Amygdala (tissue), 56 donors: ENCODE measurements at places on chromosomes 16 and 17.

- no peak for DNase-seq
Observed at GRCh38 chr16:9429646-9430330, 338.3 kb downstream of the HAPSTR1 start.

DNA sequence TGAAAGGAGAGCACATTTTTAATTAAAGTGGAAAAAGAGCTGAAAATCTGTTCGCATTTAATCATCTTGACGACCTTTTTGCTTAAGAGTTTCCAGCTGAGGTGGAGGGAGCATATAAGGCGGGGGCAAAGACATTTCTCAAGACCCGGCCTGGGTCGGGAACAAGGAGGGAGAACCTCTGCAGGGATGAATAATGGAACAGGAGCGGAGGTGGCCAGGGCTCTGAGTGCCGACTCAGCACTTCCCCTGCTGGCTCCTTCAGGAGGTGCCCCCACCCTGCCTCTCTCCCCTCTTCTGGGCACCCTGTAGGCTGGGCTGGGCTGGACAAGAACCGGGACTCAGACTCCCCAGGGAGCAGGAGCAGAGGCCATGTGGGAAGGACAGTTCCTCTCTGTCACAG is 7.9 kb upstream of the NGFR start:
- no peak for DNase-seq

DNA sequence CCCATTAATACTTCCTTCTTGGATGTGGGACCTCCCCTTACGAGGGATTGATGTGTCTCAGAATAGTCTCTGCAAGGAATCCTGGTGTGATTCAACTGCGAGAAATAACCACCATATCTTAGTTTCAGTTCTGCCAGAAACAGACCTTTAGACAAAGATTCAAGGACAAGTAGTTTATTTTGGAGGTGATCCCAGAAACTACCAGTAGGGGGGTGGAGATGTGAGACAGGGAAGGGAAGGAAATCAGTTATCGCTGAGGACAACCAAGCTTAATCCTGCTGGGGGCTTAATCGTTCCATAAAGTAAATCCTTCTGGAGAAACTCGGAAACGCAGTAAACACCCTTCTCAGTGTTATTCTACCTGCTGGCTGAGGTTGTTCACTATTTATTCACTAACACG is 5.0 kb upstream of the SDR42E1 start:
- no peak for DNase-seq

- no peak for DNase-seq
Observed at GRCh38 chr16:88314991-88315542, 67.7 kb upstream of the ZNF469 start.

DNA sequence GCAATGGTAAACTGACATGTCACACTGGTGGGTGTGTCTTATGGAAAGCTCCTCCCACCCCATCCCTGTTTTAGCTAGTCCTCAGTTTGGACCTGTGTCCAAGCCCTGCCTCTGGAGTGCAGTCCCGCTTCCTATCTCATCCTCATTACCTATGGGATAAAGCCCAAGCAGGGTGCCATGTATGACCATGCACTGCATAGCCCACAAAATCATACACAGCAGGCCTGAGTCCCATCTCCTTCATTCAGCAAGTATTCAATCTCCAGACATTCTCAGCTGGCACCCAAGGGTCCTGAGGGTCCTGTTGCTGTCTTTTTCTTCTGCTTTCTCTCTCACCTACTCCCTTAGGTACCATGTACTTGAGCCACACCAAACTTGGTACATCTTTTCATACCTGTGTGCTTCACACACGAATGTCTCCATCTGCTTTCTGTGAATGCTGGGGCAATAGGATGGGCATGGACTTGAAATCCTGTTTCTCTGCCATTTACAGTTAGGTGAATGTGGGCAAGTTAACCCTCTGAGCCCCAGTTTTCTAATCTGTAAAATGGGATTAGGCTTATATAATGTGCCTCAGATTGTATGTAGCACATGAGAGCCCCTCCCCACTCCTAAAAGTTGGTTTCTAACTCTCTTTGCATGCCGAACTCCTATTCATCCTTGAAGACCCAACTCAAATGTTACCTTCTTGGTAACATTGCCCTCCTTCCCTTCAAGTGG is 28.5 kb downstream of the TNS4 start:
- no peak for DNase-seq

DNA sequence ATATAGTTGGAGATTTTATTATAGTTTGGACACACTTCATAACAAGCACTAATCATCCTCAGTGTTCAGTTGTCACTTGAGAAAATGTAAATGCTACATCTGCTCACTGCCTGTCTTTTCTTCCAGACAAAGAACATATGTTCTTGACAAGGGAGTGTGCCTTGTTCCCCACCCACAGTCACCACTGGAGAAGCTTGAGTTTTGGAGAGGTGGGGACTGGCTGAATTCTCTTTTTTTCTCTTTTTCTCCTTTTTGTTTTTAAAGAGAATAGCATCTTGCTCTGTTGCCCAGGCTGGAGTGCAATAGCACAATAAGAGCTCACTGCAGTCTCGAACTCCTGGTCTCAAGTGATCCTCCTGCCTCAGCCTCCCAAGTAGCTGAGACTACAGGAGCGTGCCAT is 15.5 kb downstream of the RPRML start:
- DNase-seq: no peak

GRCh38 chr17:48163809-48164208 is 56.2 kb downstream of the SNX11 start:
- DNase-seq: no peak

GRCh38 chr16:56965149-56966092 is 3.7 kb downstream of the CETP start:
- no peak for DNase-seq

DNA sequence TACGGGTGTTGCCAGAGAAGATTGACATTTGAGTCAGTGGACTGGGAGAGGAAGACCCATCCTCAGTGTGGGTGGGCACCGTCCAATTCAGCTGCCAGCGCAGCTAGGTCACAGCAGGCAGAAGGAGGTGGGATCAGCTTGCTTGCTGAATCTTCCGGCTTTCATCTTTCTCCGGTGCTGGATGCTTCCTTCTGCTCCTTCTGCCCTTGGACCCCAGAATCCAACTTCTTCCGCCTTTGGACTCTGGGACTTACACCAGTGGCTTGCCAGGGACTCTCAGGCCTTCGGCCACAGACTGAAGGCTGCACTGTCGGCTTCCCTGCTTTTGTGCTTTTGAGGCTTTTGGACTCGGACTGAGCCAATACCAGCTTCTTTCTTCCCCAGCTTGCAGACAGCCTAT is 46.1 kb upstream of the RPL38 start:
- DNase-seq: no peak

GRCh38 chr17:41284546-41284945 is 9.0 kb downstream of the KRTAP9-7 start:
- no peak for DNase-seq

GRCh38 chr17:18093616-18094408 is 6.1 kb downstream of the DRG2 start:
- DNase-seq: no peak

GRCh38 chr16:25747160-25747758 is 55.5 kb downstream of the HS3ST4 start:
- DNase-seq: peak; percentile 5

DNA sequence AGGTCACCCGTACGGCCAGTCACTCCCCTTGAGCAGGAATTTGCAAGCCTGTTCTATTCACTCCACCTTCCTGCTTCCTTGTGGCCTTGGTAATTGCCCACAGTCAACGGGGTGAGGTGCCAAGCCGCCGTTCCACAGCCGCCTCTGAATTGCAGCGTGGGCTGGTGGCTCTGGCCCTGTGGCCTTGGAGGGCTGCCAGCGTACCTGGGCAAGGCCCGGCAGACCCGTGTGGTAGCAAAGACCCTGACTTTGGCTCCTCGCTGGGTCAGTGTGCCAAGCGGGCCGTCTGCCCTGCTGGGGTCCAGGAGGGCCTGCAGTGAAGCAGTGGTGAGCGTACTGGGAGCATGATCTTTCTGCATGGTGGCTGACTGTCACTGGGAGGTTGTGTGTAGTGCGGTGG is 3.6 kb downstream of the BANP start:
- DNase-seq: no peak

DNA sequence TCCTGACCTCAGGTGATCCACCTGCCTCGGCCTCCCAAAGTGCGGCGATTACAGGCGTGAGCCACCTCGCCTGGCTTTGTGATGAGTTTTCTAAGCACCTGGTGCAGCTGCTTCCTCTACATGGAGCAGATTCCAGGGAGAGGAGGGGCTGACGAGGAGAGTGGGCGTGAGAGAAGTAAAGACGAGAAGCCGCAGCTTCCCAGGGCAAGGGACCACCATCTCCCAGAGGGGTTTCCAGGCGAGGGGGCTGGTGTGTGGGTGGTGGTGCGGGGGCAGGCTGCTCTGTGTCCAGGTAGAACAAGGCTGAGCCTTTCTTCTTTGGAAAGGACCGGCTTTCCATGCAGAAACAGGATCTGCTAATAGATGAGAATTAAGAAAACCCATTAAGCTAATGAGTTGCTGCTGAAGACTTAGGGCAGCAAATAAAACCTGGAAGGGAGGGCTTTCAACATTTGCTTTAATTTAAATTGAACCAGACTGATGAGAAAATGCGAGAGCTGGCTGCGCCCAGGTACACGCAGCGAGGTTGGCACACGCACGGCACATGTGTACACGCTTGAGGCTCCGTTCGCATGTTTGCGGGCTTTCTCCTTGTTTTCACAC is 236.7 kb downstream of the RBFOX3 start:
- no peak for DNase-seq

DNA sequence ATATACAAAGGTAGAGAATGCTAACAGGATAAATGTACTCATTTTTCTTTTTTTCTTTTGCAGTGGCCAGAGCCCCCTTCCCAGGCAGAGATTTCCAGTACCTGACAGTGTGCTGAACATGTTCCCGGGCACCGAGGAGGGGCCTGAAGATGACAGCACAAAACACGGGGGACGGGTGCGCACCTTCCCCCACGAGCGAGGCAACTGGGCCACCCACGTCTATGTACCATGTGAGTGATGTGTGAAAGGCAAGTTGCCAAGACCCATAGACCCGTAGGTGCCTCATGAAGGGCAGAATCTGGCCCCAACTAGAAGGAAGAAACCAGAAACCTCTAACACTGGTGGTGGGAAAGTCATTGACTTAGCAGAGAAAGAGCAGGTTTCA is 1.2 kb downstream of the USB1 start:
- no peak for DNase-seq

GRCh38 chr16:4288148-4288921 is 15.5 kb upstream of the TFAP4 start:
- DNase-seq: no peak

- no peak for DNase-seq
Observed at GRCh38 chr16:14398014-14398717, 231.9 kb downstream of the PARN start.

DNA sequence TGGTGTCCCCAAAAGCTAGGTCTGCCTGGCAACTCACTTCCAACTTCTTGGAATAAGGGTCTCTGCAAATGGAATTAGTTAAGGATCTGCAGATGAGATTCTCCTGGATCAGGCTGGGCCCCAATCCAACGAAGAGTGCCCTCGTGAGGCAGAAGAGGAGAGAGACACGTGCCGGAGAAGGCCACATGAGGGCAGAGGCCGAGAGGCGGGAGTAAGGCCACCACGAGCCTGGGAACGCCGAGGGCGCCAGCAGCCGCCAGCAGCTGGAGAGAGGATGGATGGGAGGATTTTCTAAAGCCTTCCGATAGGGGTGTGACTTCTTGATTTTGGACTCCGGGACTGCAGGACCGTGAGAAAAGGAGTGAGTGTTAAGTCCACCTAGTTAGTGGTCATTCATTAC is 76.3 kb downstream of the JPH3 start:
- no peak for DNase-seq

DNA sequence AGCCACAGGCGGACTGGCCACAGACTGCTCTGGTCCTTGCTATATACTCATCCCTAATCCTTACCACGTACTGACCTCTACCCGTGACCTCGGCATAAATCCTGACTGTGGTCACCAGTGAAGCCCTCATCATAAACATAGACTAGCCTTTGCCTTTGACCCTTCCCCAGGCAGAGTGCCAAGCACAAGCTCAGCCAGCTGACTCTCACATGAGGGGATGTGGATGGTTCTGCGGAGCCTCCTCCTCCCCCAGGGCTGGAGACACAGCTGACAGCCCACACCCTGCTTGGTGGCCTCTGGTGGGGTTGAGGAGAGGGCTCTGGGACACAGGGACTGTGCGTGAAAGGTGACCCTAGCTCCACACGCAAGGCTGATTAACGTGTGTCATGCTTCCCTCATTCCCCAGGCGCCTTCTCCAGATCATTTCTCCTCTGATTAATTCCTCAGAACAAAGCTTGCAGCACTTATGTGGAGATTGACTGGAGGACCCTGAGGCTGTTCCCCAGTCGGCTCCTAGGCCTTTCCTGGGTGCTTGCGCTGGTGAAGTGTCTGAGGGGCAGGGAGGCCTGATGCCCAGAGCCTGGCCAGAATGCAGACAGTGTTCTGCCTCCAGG is 241.5 kb upstream of the NLRP1 start:
- no peak for DNase-seq

GRCh38 chr16:87319997-87320491 is 2.9 kb upstream of the C16orf95 start:
- no peak for DNase-seq

- DNase-seq: no peak
Observed at GRCh38 chr16:74565378-74565777, 41.5 kb downstream of the GLG1 start.

GRCh38 chr17:66753126-66753920 is 81.6 kb upstream of the CACNG5 start:
- no peak for DNase-seq

DNA sequence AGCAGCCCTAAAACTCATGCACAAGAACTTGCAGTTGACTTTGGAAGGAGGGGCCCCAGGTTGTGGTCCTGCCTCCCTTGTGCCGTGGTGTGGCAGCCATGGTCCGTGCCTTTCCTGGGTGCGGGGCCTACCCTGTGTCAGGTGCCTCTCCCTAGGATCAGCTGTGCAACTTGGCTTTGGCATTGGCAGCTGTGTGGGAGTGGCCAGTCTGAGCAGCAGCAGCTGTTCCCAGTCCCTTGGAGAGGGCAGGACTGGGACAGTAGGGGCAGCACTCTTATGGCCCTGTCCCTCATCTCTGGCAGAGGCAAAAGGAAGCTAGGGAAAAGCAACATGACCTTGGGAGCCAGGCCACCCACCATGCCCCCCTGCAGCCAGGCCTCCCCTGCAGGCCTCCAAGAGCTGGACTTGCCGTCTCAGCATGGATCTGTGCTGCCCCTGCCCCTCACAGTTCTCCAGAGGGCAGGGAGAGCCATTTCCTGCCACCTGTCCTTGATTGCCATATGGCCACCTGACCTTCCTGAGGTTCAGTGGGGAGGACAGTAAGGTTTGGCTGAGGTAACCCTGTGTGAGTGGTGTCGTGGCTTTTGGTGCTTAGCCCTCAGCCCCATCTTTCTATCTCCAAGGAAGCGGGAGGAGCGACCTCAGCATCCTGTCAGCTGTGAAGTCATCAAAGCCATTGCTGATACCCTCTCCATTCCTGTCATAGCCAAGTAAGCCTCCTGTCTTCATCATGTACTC is 15.5 kb upstream of the NFATC3 start:
- no peak for DNase-seq
